ENCODE measurements at places on chromosomes 1 and 21.

DNA sequence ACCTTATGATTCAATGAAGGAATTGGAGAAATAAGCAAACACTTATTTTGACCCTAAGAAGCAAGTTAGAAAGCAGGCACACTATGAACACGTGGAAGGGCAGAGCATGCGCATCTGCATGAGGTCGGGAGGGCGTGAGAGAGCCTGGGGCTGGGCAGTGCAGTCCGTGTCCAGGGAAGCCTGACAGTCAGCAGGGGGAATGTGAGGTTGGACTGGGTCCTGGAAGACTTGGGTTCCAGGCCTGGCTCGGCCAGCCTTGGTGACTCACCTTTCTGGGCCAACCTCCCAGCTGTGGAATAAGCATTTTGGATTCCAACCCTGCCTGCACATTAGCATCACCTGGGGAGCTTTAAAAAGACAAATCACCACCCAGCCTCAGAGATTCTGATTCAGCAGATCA is 26.6 kb upstream of the LMX1A start:
- no peak for DNase-seq

- no peak for DNase-seq
Measured at GRCh38 chr1:112605633-112606327, 13.2 kb downstream of the ST7L start.

- DNase-seq = no peak
Measured at GRCh38 chr1:204274446-204274845, 60.7 kb upstream of the GOLT1A start.

- no peak for DNase-seq
Measured at GRCh38 chr1:156284112-156284511, at the start of gene TMEM79. TSS of gene TMEM79 (plus strand) at chr1:156284325. CDS start at chr1:156285227, 902 bp downstream.

DNA sequence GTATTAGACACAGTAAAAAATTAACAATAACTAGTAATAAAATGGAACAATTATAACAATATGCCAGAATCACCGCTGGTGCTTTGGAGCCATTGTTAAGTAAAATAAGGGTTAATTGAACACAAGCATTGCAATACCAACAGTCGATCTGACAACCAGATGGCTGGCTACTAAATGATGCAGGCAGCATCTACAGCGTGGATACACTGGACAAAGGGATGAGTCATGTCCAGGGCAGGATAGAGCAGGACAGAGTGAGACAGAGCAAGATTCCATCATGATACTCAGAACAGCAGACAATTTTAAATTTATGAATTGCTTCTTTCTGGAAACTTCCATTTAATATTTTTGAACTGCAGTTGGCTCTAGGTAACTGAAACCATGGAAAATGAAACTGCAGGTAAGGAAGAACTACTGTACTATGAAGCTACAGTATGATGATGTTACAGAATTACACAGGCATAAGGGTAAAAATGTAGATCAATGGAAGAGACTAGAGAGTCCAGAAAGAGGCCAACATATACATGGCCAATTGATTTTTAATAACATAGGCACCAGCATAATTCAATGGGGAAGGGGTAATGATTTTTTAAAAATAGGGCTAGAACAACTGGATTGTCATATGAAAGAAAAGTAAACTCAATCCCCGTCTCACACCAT is 168.7 kb downstream of the RRAGC start:
- no peak for DNase-seq

- no peak for DNase-seq
Measured at GRCh38 chr1:6007318-6008083, 15.3 kb upstream of the NPHP4 start.

Measured in CD4-positive, alpha-beta T cell treated with Interleukin-4 for 1 hour (primary cell).